ENCODE measurements at places on chromosomes 13 and 19. TPM values are rescaled to one million over a fixed set of nuclear protein-coding genes. Genes with fewer than 3 reads are reported as not detected.

The SPRED3 gene
- total RNA-seq: 2.0 TPM

The B3GNT3 gene
- 0.61 TPM for total RNA-seq

The HRC gene
- total RNA-seq: not detected

The KLK6 gene
- not detected for total RNA-seq

The SBSN gene
- not detected for total RNA-seq

The FFAR1 gene
- 0.07 TPM for total RNA-seq

The FAM83E gene
- 3.1 TPM for total RNA-seq

The ZIC2 gene
- 2.1 TPM for total RNA-seq
